ENCODE measurements at places on chromosomes 12 and 14.

GRCh38 chr12:58470266-58471010 is 449.9 kb downstream of the LRIG3 start:
- DNase-seq, result no peak

GRCh38 chr12:22969521-22969920 is 344.6 kb downstream of the ETNK1 start:
- DNase-seq, result no peak

DNA sequence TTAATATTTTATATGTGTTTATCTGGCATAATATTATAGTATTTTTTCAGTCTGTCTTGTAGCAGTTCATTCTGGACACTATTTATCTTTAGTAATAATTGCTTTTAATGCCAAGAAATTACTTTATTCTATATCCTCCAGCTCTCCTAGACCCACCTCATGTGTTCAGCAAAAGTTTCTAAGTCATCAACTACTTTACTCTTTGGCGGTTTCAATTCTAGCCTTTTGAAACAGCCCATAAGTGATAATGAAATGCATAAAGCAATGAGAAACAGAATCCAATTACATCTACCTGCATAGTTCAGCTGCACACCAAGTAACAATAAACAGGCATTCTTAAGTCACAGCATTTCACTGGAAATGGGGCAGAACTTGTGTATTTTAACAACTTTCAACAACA is 225.5 kb downstream of the SLC25A21 start:
- no peak for DNase-seq

- no peak for DNase-seq
Measured at GRCh38 chr12:3202734-3203446, 125.7 kb downstream of the TSPAN9 start.

GRCh38 chr12:70487440-70487839 is 121.3 kb downstream of the KCNMB4 start:
- no peak for DNase-seq

DNA sequence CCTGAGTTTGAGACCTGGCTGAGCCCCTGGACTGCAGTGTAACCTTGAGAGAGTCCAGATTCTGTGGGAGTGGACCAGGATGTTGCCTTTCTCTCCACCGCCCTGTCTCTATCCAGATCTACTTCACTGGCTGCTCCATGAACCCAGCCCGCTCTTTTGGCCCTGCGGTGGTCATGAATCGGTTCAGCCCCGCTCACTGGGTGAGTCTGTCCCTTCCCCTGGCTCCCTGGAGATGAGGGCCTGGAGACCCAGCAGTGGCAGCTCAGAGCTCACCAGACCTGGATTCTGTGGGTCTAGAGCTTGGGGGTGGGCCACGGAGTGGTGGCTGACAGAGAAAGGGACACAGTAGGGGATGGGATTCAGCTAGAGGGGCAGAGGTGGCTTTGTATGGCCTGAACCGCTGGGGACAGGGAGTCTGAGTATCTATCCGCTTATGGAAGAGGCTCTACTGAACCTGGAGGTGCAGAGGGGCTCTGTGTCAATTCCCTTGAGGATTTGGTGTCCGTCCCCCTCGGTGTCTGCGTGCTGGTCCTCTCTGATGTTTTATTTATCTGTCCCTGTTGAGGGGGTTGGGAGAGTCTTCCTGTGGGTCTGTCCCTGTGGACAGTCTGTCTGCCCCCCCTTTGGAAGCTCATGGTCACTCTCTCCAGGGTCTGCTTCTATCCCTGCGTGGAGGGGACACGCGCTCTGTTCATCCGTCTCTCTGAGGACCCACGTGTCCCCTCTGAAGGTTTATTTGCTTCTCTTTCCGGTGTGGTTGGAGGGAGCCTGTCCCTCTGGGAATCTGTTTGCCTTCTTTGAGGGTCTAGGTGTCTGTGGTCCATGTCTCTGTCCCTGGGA is 2.5 kb downstream of the AQP5 start:
- DNase-seq, result no peak

DNA sequence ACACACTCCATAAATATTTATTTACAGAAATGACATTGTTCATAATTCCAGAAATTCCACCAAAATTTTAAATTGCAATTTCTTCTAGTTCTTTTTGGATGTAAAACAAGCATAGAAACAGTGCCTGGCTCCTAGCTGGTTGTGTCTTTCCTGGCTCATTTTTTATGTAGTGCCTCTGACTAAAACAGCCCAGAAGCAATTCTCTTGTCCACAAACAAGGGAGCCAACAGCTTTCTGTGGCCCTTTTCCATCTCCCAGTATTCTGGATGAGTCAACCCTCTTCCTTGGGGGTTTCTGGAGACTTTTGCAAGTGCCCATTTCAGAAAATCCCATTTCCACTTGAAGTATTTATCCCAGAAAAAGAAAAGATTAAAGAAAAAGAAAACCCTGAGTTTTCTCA is 141.4 kb downstream of the PHLDA1 start:
- DNase-seq, result no peak

All from AG04449 (cell line).